ENCODE measurements at places on chromosomes 5 and 9.

DNA sequence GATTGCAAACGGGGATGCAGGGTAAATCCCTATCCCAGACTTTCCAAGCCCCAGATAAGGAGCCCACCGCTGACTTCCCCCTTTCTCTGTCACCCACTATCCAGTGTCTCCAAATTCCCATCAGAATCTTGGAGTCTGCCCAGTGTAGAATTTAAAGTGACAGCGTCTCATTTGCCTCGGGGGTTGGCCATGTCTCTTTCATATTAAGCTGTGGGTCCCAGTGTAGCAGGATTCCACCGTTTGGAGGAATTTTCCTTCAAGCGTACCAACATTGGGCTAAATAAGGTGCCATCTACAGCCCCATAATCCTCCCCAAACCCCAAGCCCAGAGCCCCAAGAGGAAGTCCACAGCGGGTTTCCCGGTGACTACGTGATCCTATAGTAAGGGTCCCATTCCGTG is 1.1 kb downstream of the BRINP1 start:
- no peak overlapping the region for H3K4me3 ChIP-seq
- H3K27ac ChIP-seq, result no peak overlapping the region
- H3K27me3 ChIP-seq, result peaks cover 41% of the 10 kb centered on the region
- no peaks in the 10 kb centered on the region for H3K36me3 ChIP-seq

DNA sequence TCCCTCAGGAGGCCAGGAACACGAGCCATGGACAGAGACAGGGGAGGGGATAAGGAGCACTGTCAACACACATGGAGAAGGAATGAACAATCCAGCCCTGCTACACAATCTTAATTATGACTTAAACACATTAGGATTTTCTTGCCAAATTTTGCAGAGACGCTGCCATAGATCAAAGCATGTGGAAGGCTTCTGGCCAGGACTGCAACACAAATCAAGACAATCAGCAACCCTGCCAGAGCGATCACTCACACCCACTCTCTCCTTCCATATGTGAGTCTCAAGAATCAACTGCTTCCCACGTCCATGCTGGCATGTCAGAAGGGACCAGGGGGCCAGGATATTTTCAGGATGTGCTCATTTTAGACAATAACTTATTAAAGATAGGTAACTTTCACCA is 85.6 kb downstream of the ROR2 start:
- no peak for DNase-seq
- no peaks in the 10 kb centered on the region for H3K4me1 ChIP-seq
- H3K36me3 ChIP-seq, result no peaks in the 10 kb centered on the region
- H3K4me3 ChIP-seq, result no peak overlapping the region
- peaks cover 13% of the 10 kb centered on the region for H3K27me3 ChIP-seq

GRCh38 chr5:139788294-139788910 is 7.2 kb upstream of the PSD2 start:
- H3K36me3 ChIP-seq, result no peaks in the 10 kb centered on the region
- no peaks in the 10 kb centered on the region for H3K4me1 ChIP-seq
- H3K4me3 ChIP-seq, result no peak overlapping the region
- no peak for DNase-seq
- no peak overlapping the region for H3K27ac ChIP-seq
- H3K27me3 ChIP-seq, result peaks cover 13% of the 10 kb centered on the region

- H3K4me1 ChIP-seq, result no peaks in the 10 kb centered on the region
- H3K27ac ChIP-seq, result no peak overlapping the region
Measured at GRCh38 chr9:84072621-84073180, 92.1 kb downstream of the RMI1 start.

GRCh38 chr5:32304622-32305021 is 8.1 kb downstream of the MTMR12 start:
- peaks cover 11% of the 10 kb centered on the region for H3K36me3 ChIP-seq

GRCh38 chr9:87713278-87713987 is 12.5 kb upstream of the CTSL start:
- H3K4me3 ChIP-seq, result no peak overlapping the region
- H3K27me3 ChIP-seq, result peaks cover 1% of the 10 kb centered on the region
- H3K4me1 ChIP-seq, result peaks cover 15% of the 10 kb centered on the region
- peak; percentile 24 for DNase-seq
- H3K27ac ChIP-seq, result no peak overlapping the region

DNA sequence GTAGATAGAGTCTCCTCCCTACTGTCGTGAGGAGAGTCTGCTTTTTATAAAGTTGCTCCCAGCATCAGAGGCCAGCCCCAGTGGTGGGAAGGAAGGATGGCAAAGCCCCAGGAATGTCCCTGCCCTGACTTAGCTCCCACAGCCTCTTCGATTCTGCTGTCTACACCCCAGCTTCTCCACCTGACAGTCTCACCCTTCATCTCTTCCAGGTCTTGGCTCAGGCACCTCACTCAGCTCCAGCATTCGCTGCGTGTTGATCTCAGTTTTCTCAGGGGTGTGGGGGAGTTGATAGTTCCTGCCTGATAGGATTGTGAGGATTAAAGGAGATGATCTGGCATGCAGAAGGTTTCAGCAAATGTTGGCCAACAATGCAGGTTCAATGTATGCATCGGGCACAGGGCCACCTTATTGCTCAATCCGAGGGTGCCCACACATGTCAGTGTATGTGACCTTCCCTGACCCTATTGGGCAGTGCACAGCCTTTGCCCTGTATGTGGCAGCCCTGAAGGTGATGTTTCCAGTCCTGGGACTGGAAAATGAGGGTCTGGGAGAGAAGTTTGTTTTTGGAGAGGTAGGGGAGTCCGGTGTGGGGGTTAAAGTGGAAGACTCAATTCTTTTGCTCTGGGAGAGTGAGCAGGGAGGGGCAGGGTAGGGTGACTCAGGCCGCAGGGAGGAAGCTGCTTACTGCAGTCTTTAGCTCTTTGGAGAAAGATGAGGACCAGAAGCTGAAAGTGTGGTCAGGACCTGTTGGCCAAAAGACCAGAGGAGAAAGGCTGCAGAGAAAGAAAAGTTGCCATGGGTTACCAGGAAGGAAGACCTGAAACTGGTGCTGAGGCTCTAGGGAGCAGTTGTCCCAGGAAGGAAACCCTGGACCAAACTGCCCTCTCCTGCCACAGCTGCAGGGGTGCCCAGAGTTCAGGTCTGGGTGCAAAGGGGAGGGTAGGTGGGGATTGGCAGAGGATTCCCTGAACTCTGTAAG is 153.2 kb downstream of the MACROH2A1 start:
- no peaks in the 10 kb centered on the region for H3K4me1 ChIP-seq
- H3K36me3 ChIP-seq, result no peaks in the 10 kb centered on the region
- no peak overlapping the region for H3K27ac ChIP-seq
- DNase-seq, result no peak
- H3K4me3 ChIP-seq, result no peak overlapping the region
- no peaks in the 10 kb centered on the region for H3K27me3 ChIP-seq

DNA sequence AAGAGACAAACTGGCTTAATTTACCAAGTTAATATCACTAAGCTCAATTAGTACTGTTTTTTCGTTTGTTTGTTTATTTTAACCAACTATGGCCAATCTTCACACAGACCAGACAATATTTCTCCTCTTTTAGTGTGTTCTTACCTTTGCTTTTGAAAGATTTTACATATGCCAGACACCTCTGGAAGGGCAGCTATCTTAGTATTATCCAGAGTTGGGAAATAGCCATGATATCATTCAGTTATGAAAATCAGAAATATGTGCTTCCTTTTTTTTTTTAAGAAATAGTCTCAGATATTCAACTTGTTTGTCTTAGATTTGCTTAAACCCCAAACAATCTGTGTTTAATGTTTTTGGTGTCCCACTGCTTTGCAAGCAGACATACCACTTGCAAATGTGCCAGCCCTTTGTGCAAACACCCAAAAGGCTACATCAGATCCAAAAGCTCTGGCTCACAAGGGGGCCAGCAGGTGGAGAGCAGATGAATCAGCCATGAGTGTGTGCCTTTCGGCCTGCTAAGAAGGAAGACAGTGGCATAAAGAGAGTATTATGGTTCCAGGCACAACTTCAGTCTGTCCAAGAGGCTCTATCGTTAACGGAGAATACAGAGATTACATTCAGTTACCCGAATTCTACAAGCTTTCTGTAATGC is 147.6 kb downstream of the EFNA5 start:
- no peaks in the 10 kb centered on the region for H3K36me3 ChIP-seq
- no peak overlapping the region for H3K4me3 ChIP-seq
- H3K27me3 ChIP-seq, result peaks cover 1% of the 10 kb centered on the region
- DNase-seq, result no peak
- H3K4me1 ChIP-seq, result no peaks in the 10 kb centered on the region

DNA sequence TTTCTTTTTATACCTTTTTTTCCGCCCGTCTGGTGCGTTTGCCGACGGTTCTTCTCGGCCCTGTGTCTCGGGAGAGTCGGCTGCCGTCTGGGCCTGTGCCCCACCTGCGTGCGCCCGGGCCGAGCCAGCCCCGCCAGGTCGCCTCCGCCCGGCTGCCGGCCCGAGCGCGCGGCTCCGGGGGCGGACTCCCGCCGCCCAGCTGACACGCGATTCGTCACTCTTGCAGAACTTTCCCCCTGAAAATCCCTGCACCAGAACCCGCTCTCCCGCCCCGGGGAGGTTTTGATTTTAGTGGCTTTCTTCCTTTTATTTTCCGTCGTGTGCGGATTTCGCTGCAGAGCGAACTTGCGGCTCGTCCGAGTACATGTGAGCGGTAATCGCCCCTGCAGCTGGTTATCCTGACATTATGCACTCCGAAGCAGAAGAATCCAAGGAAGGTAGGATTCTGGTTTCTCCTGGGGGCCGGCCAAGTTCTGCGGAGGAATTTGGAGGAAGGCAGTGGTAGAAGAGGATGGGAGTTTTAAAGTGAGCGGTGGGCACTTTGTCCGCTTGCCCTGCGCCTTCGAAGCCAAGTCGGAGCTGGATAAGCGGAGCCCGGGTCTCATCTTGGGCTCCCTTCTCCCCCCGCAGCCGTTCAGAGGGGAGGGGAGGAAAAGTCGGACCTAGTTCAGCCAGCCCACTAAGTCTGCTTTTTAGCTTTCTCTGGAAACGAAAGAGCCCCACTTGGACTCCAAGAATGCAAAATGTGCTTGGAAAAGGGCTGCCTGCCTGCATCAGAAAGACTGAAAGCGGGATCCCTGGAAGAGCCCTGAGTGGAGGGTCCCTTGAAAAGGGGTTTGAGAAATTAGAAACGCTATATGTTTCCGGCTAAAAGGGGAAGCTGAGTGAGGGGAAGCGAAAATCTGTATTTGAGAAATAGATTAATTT is at the start of gene TNFAIP8:
TSS of gene TNFAIP8 (plus strand) at position 335 of the 927 bp plus-strand sequence. CDS start at position 407, 72 bp downstream.
- peak within 1 kb of the TSS; percentile 97 for H3K27ac ChIP-seq
- H3K36me3 ChIP-seq, result peaks cover 63% of the 10 kb centered on the region
- peaks cover 62% of the 10 kb centered on the region for H3K4me1 ChIP-seq
- H3K27me3 ChIP-seq, result no peaks in the 10 kb centered on the region
- peak; percentile 85 for DNase-seq

- H3K27ac ChIP-seq, result no peak overlapping the region
- H3K36me3 ChIP-seq, result peaks cover 15% of the 10 kb centered on the region
- DNase-seq, result no peak
- H3K4me1 ChIP-seq, result peaks cover 19% of the 10 kb centered on the region
Measured at GRCh38 chr9:21970800-21971640, 23.2 kb downstream of the CDKN2A start.

DNA sequence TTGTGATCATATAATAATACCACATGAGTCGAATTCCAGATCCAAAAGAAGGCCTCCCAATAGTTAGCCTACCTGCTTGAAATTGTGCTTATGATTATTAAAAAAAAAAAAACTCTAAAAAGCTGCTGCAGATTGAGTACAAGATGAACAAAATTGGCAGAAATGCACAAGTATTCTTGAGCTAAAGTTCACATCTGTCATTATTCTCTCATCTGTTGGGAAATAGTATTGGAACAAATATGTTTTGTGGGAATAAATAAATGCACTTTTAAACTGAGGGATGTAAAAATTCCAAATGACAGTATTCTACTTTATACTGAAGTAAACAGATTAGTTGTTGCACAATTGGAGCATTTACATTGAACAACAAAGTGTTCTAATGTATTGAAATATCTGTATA is 15.7 kb downstream of the DAB2 start:
- H3K36me3 ChIP-seq, result no peaks in the 10 kb centered on the region
- H3K27ac ChIP-seq, result no peak overlapping the region
- no peak overlapping the region for H3K4me3 ChIP-seq
- no peaks in the 10 kb centered on the region for H3K27me3 ChIP-seq

DNA sequence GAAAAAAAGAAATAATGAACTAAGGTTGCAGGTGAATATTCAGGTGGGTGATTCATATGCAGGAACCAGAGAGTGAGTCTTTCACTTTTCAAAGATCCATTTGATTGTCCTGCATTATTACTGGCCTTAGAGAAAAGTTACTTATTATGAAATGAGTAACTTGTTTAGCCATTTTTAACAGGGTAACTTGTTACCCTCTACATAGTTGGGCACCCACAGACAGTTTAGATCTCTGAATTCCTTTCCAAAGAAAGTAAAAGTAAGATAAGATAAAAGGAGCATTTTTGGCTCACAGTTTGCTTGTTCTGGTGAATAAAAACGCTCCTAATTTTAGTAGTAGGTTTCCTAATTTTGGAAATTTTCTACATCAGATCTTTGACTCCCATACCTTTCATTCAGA is 54.1 kb upstream of the DAB2 start:
- H3K4me3 ChIP-seq, result no peak overlapping the region
- H3K4me1 ChIP-seq, result no peaks in the 10 kb centered on the region
- H3K36me3 ChIP-seq, result no peaks in the 10 kb centered on the region
- peaks cover 4% of the 10 kb centered on the region for H3K27me3 ChIP-seq

GRCh38 chr9:92058723-92059444 is 56.3 kb downstream of the SPTLC1 start:
- no peaks in the 10 kb centered on the region for H3K27me3 ChIP-seq
- H3K4me1 ChIP-seq, result peaks cover 9% of the 10 kb centered on the region
- DNase-seq, result no peak
- no peak overlapping the region for H3K27ac ChIP-seq

GRCh38 chr5:150406723-150407095 is 6.0 kb downstream of the CD74 start:
- peaks cover 28% of the 10 kb centered on the region for H3K4me1 ChIP-seq
- DNase-seq, result no peak
- H3K4me3 ChIP-seq, result no peak overlapping the region
- no peak overlapping the region for H3K27ac ChIP-seq
- H3K36me3 ChIP-seq, result peaks cover 35% of the 10 kb centered on the region

GRCh38 chr9:93304574-93305496 is 120.9 kb downstream of the WNK2 start:
- no peaks in the 10 kb centered on the region for H3K27me3 ChIP-seq
- H3K4me3 ChIP-seq, result no peak overlapping the region
- H3K27ac ChIP-seq, result no peak overlapping the region
- peak; percentile 39 for DNase-seq
- no peaks in the 10 kb centered on the region for H3K4me1 ChIP-seq

- no peaks in the 10 kb centered on the region for H3K36me3 ChIP-seq
- no peak overlapping the region for H3K27ac ChIP-seq
- H3K4me1 ChIP-seq, result peaks cover 12% of the 10 kb centered on the region
- DNase-seq, result no peak
- no peaks in the 10 kb centered on the region for H3K27me3 ChIP-seq
Measured at GRCh38 chr9:105295201-105295550, 50.7 kb downstream of the SLC44A1 start.

Measured in activated CD8-positive, alpha-beta T cell treated with anti-CD3 and anti-CD28 coated beads for 36 hours (primary cell).